Hair follicle dermal papilla cell (primary cell): ENCODE measurements at places on chromosomes 16 and 17. TPM values are rescaled to one million over a fixed set of nuclear protein-coding genes. Genes with fewer than 3 reads are reported as not detected.

NR1D1 gene
- total RNA-seq = 3.6 and 3.9 TPM in 2 replicates

SLC5A10 gene
- total RNA-seq = not detected in 2 replicates

CCL15 gene
- total RNA-seq = not detected in 2 replicates

CNTNAP1 gene
- 38.0 and 51.6 TPM in 2 replicates for total RNA-seq

OTOP3 gene
- total RNA-seq = not detected in 2 replicates

EFCAB5 gene
- under 0.01 and 0.36 TPM in 2 replicates for total RNA-seq

GPR179 gene
- not detected in 2 replicates for total RNA-seq

KRT14 gene
- total RNA-seq = 5.5 and 7.0 TPM in 2 replicates

SPNS3 gene
- total RNA-seq = not detected in 2 replicates

CPHXL2 gene
- not detected in 2 replicates for total RNA-seq

MSLN gene
- 0.12 TPM in 1 of 2 replicates, not detected in the other for total RNA-seq

NPIPA3 gene
- total RNA-seq = 0.24 TPM in 1 of 2 replicates, not detected in the other

KRTAP4-16 gene
- not detected in 2 replicates for total RNA-seq

NOG gene
- 8.3 and 15.4 TPM in 2 replicates for total RNA-seq

TP53TG3 gene
- not detected in 2 replicates for total RNA-seq
